Activated CD4-positive, alpha-beta T cell treated with anti-CD3 and anti-CD28 coated beads, Interleukin-2, Interleukin-6, amounts not matched to agents 100 ng/mL and 50 ng/mL, durations not matched to agents 16 hours and 8 hours (primary cell): ENCODE measurements at places on chromosomes 16 and 17.

GRCh38 chr17:64130559-64131001 is 636 bp upstream of the ERN1 start:
- DNase-seq = peak; percentile 77

- DNase-seq = no peak
These were observed 3.9 kb downstream of the NLRP1 start for GRCh38 chr17:5580367-5580766.

DNA sequence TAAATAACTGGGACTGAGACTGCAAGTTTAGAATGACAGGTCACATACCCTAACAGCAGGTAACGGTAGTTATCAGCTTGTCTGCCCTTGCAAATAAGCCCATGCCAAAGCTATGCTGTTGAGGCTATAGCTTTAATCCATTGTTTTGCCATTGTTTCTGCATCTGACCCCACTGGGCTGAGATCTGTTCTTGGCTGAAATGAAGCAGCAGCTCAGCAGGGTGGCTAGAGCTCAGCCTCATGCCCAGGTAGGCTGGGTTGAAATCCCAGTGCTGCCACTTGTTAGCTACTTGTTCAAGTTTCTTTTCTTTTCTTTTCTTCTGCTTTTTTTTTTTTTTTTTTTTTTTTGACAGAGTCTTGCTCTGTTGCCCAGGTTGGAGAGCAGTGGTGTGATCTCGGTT is 40.1 kb downstream of the NKD1 start:
- no peak for DNase-seq

- DNase-seq = no peak
These were observed 50.8 kb downstream of the TBC1D26 start for GRCh38 chr17:15782866-15783265.

DNA sequence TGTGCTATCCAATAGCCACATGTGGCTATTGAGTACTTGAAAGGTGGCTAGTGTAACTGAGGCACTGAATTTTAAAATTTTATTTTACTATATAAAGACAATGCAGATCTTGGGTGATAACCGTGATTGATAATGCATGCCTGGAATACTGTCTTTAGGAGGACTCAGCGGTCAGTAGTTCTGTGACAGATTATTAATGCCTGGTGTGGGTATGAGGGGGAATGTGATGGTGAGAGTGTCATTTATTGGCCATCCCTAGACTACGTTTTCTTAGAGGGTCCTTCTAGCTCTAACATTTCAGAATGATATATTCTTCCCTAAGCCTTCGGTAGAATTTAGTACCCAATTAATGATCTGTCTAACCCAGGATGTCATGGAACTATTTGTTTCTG is 157.6 kb downstream of the CPPED1 start:
- no peak for DNase-seq

- no peak for DNase-seq
These were observed 276.5 kb downstream of the KIF2B start for GRCh38 chr17:54099221-54099620.

DNA sequence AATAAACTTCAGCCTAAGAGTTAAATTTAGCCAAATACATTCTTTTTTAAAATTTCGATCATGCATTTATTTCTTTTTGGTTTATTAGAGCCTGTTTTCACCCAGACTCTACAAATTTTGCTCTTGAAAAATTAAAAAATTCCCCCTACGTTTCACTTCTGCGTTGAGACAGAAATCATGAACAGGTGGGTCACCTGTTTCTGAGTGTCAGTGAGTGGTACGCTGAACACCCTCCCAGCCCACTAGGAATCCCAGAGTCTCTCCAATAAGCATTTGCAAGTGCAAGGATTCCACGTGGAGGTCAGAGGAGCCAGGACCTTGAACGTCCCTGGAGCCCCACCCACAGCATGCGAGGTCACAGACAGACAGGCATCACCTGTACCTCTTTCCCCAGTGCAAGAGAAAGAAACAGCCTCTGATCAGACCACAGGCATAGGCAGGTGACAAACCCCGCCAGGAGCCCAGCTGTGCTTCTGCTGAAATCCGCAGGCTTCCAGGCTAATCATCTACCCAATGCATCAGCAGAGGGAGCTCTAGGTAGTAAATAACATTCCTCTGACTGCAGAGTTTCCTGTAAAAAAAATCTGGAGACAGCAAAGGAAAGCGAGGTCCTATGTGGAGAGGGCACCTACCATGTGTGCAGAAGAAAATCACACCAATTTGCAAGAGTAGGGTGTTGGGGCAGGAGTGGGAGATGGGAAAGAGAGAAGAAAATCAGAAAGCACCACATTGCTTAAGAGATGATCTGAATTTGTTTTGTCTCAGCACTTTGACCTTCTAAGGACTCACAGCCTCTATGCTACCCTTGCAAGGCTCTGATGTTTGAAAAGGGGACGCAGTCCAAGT is 5.9 kb upstream of the XYLT1 start:
- DNase-seq = peak; percentile 50

- DNase-seq = peak; percentile 83
These were observed 1.4 kb upstream of the UNK start for GRCh38 chr17:75783069-75783783.

DNA sequence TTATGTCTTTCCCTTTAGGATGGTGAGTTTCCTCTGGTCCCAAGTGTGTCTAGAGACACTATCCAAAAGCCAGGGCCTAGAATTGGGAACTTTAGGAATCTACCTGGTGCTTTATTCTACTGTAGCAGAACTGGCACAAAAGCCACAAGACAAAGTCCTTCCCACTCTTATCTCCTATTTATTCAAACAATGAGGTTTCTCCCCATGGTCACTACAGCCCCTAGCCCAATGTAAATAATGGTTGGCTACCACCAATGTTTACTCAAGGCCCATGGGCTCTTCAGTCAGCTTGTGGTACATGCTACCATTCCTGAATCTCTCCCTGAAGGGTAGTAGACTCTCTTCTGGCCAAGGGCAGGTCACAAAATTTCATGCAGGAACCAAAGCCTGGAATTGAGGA is 789.4 kb upstream of the KIF2B start:
- DNase-seq = no peak

GRCh38 chr17:78818932-78819331 is 21.7 kb downstream of the USP36 start:
- peak; percentile 66 for DNase-seq
